Hematopoietic multipotent progenitor cell treated with erythropoietin and hydrocortisone succinate and interleukin-3 and kit ligand, for 15 days (in vitro differentiated cells): ENCODE measurements at places on chromosomes 1 and 21.

- DNase-seq, result no peak
These were observed 21.3 kb upstream of the OLFML3 start for GRCh38 chr1:113957984-113958383.

GRCh38 chr1:36675931-36676562, 193.3 kb upstream of the CSF3R start:
- no peak for DNase-seq

- no peak for DNase-seq
These were observed 136.9 kb downstream of the BARHL2 start for GRCh38 chr1:90580176-90580575.

DNA sequence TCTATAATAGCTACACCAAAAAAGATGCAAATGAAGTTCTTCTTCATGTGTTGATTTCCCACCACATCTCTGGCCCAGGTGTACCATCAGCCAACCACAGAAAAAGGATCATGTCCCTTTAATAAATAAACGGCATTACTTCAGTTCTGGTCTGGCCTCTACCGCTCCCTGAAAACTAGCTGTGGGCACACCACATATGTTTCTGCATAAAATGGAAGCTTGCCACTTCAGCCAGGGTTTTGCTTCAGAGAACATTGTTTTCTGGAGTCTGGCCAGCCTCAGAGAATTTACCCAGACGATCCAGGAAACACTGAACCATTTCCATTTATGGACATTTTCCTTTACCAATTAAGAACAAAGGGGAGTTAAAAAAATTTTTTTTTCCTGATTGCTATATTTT, 5.8 kb upstream of the LAMC2 start:
- no peak for DNase-seq

DNA sequence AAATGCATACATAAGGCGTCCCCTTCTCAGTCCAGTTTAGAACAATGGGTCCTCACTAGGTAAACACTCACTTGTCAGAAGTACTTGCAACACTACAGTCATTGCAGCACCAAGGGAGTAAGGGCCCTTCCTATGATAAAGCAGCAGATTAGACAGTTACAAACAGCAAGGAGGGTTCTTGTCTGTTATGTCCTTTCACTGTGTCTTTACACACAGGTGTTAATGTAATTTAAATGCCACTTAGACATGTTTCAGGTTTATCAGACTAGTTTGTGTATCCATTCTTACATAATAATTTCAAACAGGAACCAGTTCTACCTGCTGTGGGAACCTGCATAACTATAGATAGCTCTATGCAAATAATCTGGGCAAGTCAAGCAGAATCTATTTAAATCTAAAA, 105.6 kb upstream of the USH2A start:
- DNase-seq, result no peak

DNA sequence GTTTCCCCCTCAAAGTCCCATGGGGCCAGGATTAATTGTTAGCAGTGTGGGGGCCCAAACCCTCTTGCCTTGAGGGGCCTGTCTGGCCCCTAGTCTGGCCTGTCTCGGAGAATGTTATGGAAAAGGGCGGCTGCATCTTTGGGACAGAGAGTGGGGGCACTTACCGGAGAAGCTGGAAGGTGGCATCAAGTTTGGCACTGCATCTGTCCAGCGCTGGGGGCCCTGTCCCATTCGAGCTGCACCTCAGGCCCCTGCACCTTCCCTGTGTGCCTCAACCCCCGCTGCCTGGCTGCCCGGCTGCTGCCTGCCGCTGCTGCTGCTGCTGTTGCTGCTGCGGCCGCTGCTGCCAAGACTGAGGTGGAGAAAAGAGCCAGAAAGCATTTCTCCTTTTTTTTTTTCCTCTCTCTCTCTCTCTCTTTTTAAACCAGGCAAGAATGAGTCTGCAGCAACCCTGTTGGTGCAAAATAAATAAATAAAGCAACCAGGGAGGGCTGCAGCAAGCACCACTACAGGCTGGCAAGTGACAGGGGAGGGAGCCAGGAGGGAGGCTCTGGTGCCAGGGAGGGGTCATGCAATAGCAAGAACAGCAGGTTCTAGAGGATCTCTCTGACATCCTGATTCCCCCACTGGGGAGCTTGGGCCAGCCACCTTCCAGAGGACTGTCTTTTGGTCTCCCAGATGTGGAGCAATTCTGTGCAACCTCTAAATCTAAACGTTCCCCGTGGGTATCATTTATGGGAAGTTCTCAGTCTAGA, at the start of gene LINGO4:
TSS of gene LINGO4 (minus strand) at position 354 of the 755 bp plus-strand sequence. CDS start 2,715 bp downstream, outside the sequence.
- no peak for DNase-seq

GRCh38 chr1:45016090-45016697, 4.1 kb downstream of the UROD start:
- DNase-seq, result peak; percentile 23

DNA sequence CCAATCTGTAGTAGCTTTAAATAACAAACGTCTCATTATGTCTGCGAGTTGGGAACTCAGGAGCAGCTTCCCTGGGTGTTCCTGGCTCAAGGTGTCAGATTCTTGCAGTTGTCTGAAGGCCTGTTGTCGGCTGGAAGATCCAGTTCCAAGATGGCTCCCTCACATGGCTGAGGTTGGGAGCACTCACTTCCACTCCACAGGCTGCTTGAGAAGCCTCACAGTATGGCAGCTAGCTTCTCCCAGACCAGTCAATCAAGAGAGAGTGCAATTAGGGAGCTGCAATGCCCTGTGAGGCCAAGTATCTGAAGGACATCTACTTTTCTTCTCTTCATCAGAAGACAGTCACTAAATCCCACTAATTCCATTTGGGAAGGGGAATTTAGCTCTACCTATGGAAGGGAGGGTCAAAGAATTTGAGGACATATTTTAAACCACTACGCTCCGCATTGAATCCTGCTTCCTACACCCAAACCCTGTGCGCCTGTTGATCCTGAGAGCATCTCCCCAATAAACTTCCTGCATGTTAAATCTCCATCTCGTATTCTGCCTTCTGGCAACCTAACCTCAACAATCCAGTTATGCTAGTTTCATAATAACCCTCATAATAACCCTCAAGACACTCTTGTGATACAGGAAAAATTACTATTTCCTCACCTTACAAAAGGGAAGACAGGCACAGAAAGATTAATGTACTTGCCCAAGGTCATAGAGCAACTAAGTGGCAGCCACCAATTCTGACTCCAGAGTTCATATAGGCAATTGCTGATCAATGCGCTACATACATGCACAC, 3.6 kb upstream of the VPS26C start:
- no peak for DNase-seq

DNA sequence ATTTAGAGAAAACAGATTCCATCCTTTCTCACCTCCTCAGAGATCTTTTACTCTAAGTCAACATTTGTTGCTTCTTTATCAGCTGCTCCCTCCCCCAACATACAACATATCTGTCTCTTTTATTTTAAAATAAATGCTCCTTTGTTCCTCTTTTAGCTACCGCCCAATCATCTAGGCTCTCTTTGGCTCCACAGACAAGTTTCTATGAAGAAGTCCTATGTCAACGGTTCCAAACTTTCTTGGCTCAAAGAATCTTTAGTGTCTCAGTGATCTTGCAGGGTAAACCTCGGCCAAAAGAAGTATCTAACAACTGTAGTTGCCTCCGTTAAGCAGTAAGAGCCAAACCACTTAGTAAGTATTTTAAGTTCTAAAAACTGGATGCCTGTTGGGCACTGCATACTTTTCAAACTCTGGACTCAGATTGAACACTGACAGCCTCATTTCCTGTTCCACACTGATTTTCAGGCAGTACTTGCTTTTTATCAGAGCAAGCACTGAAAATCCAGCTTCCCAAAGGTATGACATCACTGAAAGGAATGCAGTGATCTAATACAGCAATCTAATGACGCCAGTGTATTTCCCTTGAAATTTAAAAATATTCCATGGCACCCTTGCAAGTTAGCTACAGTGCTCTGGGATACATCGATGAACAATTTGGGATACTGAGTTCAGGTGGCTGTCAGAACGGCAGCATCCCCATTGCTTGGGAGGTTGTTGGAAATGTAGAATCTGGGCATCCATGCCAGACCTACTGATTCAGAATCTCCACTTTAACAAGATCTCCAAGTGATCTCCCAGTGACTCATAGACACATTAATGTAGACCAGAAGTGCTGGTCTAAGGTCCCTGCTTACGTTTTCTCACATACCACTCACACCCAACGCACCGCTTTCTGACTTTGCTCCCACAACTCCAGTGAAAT, 26.8 kb downstream of the EGLN1 start:
- DNase-seq, result no peak

- DNase-seq, result no peak
These were observed at the start of gene NPR1 for GRCh38 chr1:153678519-153679336. TSS of gene NPR1 (plus strand) at chr1:153678688. CDS start at chr1:153679109, 421 bp downstream.

GRCh38 chr21:15355066-15355465, 290.3 kb upstream of the NRIP1 start:
- DNase-seq, result no peak

DNA sequence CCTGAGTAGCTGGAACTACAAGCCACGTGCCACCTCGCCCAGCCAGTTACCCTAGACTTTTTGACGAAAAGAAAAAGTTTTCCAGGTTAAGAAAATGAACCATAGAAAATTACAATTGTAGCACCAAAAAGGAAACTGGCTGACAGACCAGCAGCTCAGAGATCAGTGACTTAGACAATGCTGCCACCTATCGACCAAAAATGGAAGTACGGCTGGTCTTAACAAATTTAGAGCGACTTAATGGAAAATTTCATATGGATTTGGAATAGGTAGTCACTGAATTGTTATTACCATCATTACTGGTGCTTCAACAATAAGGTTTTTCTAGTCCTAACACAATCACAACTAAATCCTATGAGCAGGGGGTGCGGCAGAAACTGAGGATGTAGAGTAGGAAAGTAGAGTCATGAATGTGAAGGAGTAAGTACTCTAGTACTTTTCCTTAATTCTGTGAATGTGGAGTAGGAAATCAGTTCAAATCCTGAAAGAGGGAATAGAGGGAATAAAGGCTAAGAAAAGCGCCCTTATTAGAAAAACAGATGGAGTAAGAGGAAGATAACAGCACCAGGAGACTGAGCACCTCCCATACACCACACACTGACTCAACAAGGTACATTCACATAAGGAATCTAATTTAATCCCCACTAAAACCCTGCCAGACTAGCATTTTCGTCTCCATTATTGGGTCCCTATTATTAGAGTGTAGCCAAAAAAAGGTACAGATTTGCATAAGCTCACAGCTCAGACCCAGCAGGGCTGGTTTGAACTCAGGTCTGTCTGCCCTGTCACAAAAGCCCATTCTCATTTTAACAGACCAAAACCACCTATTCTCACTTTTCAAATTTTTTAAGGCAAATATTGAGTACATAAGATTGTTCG, 37.9 kb upstream of the MGST3 start:
- DNase-seq, result peak; percentile 83

DNA sequence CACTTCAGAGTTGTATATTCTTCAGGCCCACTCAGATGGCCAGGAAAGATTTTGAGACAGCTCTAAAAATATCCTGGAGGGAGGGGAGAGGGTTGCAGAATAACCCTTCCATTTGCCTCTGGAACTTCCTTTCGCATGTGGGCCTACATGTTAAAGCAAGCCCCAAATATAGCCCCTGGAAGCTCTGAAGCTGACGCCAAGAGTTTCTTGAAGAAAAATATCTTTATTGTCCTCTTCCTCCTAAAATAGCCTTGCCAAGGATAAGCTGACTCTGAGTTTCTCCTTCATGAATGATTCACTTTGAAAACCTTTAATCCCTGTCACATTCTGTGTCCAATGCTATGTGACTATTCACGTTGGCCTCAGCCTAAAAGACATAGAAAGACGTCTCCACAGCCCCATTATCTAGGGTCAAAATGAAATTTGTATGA, 6.4 kb downstream of the C1orf116 start:
- no peak for DNase-seq

GRCh38 chr1:165536016-165536415, 7.8 kb upstream of the LRRC52 start:
- no peak for DNase-seq

DNA sequence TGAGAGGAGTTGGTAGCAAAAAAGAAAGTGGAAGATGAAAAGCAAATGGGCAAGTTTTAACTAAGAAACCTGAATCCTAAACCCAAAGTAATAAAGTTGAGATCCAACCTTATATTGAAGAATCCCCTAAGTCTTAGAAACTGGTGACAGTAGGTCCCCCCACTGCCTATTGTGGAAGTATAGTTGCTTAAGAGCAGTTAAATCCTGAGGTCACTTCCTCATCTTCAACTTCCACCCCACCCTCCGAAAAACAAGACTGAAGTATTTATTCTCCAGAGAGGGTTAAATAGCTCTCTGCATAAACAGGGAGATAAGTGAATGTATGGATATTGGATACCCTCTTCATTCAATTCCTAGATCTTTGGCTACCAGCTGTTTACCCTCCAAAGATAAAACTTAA, 3.3 kb upstream of the DSTYK start:
- DNase-seq, result no peak

DNA sequence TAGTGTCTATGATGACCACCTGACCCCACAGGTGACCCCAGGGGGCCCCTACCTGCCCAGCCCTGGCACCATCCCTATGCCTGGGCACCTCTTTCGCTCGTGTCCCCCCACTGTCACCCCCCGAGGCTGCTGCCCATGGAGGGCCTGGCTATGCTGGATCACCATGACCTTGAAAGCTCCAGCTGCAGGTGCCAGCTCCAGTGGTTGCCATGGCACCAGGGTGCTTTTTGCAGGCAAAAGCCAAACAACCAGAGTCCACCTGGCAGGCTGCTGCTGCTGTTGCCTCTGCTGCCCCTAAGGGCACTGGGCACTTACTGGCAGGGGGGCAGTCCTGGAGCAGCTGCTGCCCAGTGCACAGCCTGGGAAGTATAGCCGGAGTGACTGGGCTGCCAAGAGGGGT, 21.7 kb downstream of the ETNK2 start:
- no peak for DNase-seq

- no peak for DNase-seq
These were observed 49.6 kb downstream of the RGS2 start for GRCh38 chr1:192858456-192858855.

- DNase-seq, result no peak
These were observed 326.5 kb upstream of the FMN2 start for GRCh38 chr1:239765163-239765562.

- no peak for DNase-seq
These were observed 148.7 kb upstream of the LMO4 start for GRCh38 chr1:87179851-87180519.
